Endothelial cell of umbilical vein (primary cell): ENCODE measurements at places on chromosomes 11 and 22. TPM values are rescaled to one million over a fixed set of nuclear protein-coding genes. Genes with fewer than 3 reads are reported as not detected.
A peak's percentile ranks its signal among the peaks of the same experiment; 100 is the strongest.

GRCh38 chr22:26267856-26268255, 98.6 kb downstream of the SEZ6L start:
- no peak for DNase-seq

GRCh38 chr11:70892889-70893288, 359.5 kb downstream of the SHANK2 start:
- no peak for DNase-seq

DNA sequence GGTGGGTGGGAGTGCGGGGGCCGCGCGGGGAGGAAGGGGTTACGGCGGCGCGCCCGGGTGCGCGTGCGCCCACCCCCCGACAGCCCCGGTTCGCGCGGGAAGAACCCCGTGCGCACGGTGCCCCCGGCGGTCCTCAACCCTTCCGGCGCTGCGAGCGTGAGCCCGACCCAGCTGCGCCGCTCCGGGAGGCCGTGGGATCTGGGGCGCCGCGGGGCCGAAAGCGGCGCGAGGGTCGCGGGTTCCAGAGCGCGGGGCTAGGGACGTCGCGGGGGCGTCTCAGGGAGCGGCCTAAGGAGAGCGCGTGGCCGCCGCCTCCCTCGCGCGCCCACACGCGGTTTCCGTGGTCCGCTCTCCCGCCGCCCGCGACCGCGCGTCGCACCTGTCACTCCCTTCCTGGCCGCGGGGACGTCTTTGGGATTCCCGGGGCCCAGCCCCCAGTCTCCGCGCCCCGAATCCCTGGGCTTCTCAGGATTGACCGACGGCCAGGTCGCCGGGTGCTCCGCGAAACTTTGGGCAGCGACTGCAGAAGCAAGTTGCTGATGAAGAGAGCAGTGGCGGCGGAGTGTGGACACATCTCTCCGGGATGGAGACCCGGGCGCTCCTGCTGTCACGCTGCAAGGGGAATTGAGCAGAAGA, 582 bp downstream of the SREBF2 start:
- DNase-seq: peak; percentile 43

GRCh38 chr11:119618208-119618909, 110.6 kb downstream of the NECTIN1 start:
- DNase-seq: peak; percentile 70

Gene FLRT1
- polyA plus RNA-seq: not detected in 2 replicates

DNA sequence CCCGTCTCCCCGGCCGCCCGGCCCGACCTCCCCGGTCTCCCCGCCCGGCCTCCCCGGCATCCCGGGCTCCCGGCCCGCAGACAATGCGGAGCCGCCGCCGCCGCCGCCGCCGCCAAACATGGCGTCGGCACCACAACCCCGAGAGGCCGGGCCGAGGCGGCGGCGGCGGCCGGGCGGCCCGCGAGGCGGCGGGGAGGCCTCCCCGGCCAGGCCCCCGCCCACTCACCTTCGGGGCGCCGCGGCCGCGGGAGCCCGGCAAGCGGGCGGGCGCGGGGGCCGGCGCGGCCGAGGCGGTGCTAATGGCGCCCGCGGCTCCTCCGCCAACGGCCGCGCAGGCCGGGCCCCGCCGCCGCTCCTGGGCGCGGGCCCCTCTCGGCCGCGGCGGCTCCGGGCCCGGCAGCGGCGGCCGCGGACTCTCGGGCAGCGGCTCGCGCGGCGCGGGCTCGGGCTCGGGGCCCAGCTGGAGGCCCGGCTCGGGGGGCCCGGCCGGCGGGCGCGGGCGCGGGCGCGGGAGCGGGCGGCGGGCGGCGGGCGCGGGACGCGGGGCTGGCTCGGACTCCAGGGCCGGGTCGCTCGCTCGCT, 311 bp downstream of the BRD1 start:
- DNase-seq: no peak

- no peak for DNase-seq
These were observed 62.8 kb downstream of the PPFIA1 start for GRCh38 chr11:70333261-70333660.

DNA sequence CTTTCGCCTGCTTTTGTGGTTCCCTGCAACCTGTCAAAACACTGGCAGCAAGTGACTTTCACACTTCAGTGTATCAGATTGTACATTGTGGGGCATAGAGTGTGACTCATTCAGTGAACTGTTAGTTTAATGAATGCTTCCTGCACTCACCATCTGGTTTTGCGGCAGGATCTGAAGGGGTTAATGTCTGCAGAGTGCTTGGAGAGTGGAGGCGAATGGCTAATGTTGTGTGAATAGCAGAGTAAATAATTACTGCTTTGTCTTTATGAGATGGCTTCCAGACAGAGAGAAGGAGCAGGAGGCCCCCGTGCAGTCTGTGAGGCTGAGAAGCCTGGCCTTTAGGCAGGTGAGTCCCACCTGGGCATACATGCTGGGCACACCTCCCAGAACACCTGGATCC, 454.3 kb upstream of the KIRREL3 start:
- DNase-seq: no peak

DNA sequence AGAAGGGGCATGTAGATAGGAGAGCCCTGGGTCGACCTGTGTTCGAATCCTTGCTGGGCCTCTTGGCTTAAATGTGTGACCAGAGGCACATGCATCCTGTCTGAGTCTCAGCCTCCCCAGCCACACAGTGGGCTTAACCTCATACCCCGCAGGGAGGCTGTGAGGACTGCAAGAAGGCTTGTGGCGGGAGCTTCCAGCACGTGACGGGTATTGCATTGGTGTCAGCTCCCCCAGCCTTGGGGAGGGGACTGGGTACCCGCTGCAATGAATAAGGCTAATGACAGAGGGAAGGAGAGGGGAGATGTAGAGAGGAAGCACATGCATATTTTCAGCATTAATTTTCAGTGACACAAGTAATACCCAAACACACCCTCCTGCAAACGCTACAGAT, 8.1 kb downstream of the RASD2 start:
- DNase-seq: no peak

GRCh38 chr11:25441421-25441820, 890.5 kb upstream of the ANO3 start:
- no peak for DNase-seq

Gene TMPRSS4
- polyA plus RNA-seq: not detected in 2 replicates

Gene MS4A5
- not detected in 2 replicates for polyA plus RNA-seq

- no peak for DNase-seq
These were observed at the start of gene CASP5 for GRCh38 chr11:105023003-105023402. Gene CASP5, minus strand, starts transcription at chr11:105023168. Its CDS starts 32 bp downstream, at chr11:105023136.

DNA sequence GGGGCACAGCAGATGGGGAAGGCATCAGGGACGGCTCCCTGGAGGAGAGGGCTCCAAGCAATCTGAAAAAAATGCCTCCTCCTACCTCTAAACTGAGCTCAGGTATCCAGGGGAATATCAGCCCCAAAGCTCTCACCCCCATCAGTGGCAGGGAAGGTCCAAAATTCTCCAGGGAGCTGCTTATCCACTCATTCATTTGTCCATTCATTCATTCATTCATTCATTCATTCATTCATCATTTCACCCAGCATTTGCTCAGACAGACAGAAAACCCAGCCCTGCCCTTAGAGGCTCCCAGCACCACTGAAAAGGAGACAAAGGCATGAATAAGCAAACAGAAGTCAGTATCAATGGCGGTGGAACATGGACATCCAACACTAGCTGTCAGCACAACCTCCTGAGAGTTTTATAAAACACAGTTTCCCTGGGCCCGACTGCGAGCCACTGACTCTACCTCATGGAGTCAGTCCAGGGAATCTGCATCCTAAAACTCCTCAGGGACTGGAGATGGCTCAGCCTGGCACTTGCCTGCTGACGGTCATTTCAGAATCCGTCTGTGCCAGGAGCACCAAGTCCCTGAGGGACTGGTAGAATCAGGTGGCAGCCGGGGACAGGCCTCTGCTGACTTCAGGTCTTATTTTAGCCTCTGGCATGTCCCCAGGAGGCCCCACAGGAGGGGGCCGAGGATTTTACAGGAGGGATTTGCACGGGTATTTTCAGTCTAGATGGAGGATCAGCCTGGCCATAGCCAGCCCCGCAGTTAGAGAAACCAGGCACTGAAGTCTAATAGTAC, 164.6 kb downstream of the MN1 start:
- DNase-seq: no peak

DNA sequence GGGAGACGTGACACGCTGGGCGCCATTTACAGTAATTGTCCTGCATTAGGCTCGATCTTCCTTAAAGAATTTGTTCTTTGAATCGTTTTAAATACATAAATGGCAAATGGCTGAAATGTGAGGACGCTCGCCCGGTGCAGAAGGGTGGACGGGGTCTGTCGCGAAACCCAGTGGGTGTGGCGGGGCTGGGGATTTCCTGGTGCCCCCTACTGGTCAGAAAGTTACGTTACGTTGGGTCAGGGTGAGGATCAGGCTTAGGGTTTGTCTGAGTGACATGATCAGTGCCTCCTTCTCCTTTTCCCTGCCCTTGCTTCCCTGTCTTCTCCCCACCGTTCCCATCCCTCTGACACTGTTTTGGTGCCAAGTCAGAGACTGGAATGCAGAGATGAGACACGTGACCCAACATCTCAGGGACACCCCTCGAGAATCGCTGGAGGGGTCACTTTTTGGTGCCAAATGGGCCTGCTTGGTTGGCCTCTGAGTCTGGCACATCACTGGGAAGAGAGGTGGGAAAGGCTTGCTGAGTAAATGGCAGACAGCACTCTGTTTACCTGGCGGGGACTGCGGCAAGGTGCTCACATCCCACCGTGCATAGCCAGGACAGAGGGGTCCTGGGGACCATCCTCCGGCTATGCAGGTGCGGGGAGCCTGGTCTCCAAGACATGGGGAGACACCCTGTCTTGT, 1107.6 kb downstream of the BRD1 start:
- DNase-seq: no peak

GRCh38 chr22:26068571-26068970, 100.7 kb upstream of the SEZ6L start:
- no peak for DNase-seq

DNA sequence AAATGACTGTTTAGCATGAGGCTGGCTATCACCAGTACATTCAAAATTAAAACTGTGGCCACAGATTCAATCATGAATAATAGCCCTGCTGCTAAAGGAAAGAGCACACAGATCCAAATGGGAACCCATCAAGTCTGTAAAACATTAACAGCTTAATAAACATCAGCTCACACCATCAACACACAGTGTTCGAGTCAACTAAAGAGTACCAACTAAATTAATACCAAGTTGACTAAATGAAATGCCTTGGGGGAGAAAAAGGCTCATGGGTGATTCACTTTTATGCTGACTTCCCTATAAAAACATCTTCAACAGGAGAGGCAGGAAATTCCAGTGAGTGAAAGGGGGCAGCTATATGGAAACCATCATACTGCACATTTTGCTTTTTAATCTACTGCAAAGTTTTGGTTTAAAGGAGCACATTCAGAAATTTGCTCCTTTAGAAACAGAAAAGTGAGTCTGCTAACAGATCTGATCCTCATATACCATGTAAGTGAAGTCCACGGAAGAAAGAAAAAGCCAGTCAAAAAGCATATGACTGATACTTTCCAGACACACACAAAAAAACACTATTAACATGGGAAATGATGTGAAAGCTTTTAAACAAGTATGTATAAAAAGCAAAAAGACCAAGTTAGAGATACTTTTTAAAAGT, 16.3 kb downstream of the LGR4 start:
- DNase-seq: peak; percentile 68

DNA sequence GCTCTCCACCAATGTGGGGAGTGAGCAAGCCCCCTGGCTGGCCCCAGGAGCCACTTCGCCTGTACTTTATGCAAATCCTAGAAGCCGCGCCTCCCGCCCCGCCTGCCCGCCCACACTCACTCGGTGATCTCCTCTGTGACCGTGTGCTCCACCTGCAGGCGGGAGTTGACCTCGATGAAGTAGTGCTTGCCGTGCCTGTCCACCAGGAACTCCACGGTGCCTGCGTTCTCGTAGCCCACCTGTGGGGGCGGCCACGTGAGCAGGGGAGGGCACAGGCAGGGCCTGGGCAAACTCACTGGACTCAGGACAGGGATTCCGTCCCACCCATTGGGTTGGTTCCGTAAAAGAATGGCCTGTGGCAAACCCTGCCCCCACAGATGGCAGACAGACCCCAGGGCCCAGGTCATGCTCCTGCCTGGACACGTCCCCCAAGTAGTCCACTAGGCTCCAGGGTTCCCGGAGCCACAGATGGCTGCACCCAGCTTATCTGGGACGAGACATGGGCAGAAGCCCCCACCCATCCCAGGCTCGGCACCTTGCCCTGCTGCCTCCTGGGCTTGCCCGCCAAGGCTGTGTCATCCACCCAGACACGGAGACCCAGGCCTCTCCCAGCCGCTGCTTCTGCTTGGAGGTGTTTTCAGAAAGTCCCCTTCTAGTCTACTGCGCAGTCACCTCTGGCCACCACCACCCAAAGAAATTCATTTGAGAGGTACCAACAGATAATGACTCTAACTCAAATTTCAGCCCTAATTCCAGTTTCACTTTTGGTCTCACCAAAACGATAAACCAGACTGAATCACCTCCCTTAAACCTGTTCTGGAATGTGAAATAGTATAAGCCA, 12.1 kb downstream of the LRFN4 start:
- DNase-seq: no peak

Gene MFNG
- polyA plus RNA-seq: 257 and 379 TPM in 2 replicates
